ENCODE measurements at places on chromosomes 4 and X.
A peak's percentile ranks its signal among the peaks of the same experiment; 100 is the strongest.

GRCh38 chr4:128727658-128728057 lies 81.8 kb upstream of the JADE1 start:
- DNase-seq: no peak

- no peak for DNase-seq
Observed at GRCh38 chrX:31658360-31658759, 586.5 kb upstream of the FTHL17 start.

- no peak for DNase-seq
Observed at GRCh38 chr4:2947926-2948325, 15.3 kb downstream of the NOP14 start.

DNA sequence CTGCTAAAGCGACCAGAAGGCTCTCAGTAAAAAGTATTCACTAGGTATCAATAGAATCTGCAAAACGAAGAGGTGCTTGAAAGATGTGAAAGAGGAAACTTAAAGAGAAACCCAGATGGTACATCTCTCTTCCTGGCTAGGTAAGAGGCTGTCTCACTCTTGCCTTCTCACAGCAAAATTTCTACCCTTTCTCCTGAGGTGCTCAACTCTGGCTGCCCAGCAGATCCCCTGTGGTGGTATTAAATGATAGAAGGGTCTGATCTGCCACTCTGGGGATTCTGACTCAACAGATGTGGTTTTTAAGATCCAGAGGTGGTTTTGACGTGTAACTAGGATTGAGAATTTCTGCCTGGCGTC lies 14.9 kb upstream of the TSPAN5 start:
- DNase-seq: no peak

DNA sequence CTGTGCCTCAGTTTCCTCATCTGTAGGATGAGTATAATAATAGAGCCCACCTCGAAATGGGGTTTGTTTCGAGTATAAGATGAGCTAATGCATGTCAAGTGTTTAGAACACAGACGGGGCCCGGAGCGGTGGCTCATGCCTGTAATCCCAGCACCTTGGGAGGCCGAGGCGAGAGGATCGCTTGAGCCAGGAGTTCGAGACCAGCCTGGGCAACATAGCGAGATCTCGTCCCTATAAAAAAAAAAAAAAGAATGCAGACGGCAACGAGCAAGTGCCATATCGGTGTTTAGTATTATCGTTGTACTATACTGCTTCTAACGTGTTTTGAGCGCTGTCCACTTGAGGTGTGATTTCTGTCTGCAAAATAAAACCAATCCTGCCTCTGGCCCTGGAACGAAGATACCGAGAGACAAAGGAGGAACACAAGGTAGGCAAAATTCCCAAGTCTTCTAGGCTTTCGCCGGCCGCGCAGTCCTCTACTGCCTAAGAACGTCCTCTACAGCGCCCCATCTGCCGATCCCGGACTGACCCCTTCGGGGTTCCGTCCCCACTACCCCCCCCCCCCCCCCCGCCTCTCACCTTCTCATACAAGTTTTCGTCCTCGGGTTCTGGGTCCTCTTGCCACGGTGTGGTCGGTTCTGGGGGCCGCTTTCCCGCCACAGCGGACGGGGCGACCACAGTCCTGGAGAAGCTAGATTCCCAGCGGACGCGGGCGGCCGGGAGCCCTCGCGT lies 442 bp downstream of the NDUFB11 start:
- DNase-seq: peak; percentile 22

DNA sequence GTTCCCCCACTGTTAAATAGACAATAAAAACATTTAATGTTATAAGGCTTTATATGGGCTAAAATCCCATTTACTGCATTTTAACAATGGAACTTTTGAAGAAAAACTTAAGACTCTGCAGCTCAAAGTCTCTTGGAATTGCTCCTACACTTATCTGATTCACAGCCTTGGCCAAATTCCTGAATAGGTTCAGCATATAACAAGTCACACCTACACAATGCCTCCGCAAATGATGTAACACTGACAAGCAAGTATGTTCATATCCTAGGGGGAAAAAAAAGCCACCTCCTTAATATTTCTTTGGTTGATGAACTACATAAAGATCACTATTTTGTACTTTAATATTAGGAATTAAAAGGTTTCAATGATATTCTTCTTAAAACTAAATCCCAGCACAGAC lies 34.5 kb downstream of the RPS6KA6 start:
- no peak for DNase-seq

DNA sequence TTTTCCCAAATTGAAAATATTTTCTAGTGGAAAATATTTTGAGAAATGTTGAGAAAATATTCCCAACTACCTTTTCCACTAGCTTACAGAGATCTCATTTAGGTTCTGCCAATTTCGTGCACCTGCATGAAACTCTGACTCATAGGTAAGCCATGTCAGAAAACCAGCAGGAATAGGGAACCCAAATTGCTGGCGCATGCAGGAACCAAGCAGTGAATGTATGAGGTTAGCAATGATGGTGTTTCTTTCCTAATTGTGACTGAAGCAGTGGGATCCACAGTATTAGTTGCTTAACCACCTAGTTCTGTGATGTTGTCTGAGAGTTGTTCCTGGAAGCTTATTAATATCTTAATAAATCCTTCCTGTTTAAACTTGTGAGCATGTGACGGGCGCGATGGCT lies 381.0 kb upstream of the TRAM1L1 start:
- no peak for DNase-seq

GRCh38 chr4:160375772-160376452 lies 1273.0 kb downstream of the RAPGEF2 start:
- DNase-seq: no peak

DNA sequence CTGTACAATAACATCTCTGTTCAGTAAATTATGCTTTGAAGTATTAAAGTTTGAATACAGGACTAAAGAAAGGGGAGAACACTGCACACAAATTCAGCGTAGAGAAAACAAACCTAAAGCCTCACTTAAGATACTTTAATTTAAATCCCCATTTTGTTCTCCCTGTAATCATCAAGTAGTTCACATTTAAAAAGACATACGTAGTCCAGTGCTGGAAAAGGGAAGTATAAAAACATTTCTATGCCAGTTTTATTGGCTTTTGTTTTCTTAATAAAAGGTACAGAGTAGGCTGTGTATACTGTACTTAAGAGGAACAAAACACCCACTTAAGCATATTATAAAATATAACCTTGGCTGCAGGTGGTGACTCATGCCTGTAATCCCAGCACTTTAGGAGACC lies 101.6 kb downstream of the FGF16 start:
- no peak for DNase-seq

DNA sequence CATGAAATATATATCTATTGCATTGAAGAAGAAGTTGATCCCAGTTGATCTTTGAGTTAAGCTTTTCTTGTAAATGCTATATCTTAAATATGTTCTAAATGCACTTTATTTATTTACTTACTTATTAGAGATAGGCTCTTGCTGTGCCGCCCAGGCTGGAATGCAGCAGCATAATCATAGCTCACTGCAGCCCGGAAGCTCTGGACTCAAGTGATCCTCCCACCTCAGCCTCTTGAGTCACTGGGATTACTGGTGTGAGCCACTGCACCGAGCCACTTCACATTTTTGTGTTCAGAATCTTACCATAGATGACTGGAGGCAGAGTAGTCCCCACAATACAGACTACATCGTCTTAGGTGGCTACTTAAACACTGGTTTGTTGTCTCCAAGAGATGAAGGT lies 324.3 kb upstream of the SLIT2 start:
- no peak for DNase-seq

GRCh38 chr4:166482758-166483157 lies 609.7 kb downstream of the TLL1 start:
- DNase-seq: no peak

GRCh38 chr4:109432203-109432602 lies 1.4 kb upstream of the SEC24B start:
- DNase-seq: no peak

- no peak for DNase-seq
Observed at GRCh38 chr4:184959309-184959708, 59.0 kb upstream of the HELT start.

DNA sequence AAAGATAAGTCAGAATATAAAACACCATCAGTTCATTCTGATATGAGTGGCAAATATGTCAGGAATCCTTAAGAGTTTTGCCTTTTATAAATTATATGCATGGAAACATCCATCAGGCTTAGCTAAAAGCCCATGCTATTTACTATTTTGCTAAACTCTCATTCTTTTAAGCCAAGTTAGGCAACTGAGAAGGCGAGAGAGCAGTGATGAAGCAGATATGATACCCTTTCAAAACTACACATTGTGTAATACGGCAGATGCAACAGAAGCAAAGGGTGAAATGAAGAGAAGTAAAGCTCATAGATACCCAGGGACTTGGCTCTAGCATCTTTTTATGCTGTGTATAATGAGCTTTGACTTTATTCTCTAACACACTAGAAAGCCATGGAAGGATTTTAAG lies 95.8 kb downstream of the SLIT2 start:
- DNase-seq: no peak

GRCh38 chr4:36164900-36165630 lies 79.2 kb downstream of the ARAP2 start:
- no peak for DNase-seq

- DNase-seq: no peak
Observed at GRCh38 chr4:102761296-102761701, 531 bp upstream of the MANBA start.

GRCh38 chr4:145153181-145153903 lies 27.0 kb downstream of the OTUD4 start:
- no peak for DNase-seq

- no peak for DNase-seq
Observed at GRCh38 chr4:183834252-183834651, 70.9 kb upstream of the STOX2 start.

DNA sequence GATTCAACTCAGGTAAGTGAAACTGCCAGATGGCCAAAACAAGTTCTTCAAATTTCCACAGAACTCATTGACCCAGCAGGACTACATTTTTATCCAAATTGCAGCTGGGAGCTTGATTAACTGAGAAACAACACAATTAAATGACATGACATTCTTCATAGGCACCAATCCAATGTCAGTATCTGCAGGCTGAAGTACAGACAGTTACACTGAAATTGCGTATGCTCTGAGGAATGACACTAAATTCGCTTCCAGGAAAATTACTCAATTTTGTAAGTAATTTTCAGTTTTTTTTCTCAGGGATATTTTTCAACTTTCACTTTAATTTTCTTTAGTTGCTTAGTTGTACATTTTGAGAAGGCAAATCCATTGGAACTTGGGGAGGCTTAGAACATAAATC lies 4.5 kb downstream of the C1GALT1C1 start:
- no peak for DNase-seq

DNA sequence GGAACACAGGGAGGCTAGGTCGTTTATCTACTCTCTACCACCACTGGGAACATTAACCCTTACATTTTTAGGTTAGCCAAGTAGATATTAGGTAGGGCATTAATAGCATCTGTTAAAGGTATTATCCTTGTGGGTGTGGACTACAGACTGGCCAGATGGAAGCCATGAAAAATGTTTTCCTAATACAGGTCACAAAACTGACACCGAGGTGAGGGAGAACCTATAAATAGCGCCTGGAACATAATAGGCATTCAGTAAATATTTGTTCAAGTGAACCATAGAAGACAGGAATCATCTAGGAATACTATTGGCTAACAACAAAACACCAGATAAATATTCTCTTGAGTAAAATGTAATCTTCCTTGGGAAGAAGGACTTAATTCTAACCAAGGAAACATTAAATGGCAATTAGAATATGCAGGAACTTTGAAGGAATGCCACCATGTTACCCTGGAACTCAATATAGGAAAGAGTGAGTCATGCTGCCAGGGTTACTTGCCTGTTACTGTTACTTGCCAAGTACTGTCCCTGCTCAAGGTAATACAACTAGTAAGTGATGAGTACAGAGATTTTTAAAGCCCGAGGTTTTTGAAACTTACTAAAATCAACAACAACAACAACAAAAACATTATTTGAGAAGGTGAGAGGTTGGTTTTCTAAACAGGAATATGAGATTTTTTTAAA lies 79.0 kb downstream of the SOX3 start:
- no peak for DNase-seq

DNA sequence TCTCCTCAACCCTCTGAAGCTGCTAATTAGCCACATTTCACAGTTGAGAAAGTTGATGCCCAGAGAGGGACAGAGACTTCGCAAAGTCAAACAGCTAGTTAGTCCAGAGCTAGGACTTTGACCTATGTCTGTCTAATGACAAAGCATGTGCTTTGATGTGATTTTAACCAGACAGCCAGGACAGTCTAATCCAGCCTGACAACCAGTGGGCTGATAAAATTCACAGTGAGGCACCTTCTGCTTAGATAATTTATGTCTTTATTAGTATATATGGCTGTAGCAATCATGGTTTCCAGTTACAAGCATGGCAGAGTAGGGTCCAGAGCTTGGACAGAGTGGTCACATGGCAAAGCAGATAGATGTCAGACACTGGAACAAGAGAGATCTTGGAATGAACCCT lies 133.6 kb upstream of the C1QTNF7 start:
- no peak for DNase-seq

DNA sequence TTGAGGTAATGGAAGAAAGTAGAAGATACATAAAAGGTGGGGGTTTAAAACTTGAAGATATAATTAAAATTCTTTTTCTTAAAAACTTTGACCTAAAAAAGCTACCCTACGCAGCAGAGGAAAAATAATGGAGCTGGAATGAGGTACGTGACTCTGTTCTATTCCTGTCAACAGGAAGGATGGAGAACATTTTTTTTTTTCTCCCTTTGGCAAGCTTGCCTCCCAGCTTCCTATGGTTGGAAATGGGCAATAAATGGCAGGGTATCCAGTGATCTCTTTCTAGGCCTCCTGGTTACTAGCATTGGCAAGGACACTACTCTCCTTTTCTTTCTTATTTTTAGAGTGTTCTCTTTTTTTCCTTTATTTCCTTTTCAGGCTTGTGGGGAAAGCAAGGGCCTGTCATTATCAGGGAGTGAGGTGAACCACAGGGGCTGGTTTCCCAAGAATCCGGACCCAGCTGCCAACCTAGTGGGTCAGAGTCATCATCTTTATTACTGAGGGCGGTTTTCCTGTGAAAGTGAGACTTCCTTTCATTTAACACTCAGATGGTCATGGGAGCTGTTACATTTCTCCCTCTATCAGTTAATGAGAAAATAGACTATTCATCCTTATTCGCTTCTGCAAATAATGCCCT lies 224.6 kb downstream of the SPRY1 start:
- no peak for DNase-seq

GRCh38 chr4:1975391-1975801 lies 33.4 kb downstream of the NELFA start:
- no peak for DNase-seq

GRCh38 chr4:107006218-107006617 lies 29.9 kb downstream of the DKK2 start:
- no peak for DNase-seq

DNA sequence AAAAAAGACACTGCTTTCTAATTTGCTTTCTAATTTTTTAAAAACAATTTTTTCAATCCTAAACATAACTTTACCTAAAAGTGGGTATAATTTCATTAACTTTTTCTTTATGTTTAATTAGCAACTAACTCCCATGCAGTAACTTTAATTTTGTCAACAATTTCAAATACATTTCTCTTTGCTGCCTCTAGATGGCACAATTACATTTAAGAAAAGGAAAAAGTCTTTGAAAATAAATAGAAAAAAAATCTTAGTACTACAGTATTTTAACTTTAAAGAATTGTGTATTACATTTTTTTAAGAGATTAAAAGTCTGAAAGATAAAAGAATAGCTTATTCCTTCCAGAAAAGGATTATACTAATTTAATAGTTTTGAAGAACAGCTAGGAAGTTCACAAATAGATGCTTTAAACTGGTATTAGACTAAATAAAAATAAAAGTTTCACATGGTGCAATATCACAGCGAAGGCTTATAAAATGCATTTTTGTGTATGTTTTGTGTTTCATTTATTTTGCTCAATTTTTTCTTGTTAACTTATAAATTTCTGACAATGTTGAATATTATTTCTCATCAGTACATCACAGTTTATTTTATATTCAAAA lies 105.1 kb downstream of the ADGRA3 start:
- no peak for DNase-seq

All from stimulated activated CD4-positive, alpha-beta T cell treated with anti-CD3 and anti-CD28 coated beads, Interleukin-12 subunit alpha, Interleukin-12 subunit beta, amount 100 ng/mL, for 4 hours (primary cell).